ENCODE measurements at places on chromosomes 7 and 10.
A peak's percentile ranks its signal among the peaks of the same experiment; 100 is the strongest.

DNA sequence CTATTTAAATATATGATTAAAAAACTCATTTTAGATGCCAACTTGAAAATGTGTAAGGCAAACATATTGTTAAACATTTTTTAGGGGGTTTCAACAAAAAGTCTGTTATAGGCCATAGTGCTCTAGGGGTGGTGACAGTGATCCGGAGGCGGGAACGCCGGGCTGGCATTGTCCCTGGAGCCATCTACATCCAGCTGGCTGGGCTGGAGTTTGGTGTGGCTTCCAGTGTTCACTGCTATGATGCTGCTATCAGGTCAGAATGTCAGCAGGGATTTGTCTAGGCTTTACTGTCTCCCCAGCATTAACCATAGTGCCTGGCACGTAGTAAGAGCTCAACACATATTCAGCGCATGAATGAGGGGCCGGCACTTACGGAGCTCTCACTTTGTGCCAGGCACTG, 1.9 kb upstream of the SLC18A2 start:
- no peak for DNase-seq

DNA sequence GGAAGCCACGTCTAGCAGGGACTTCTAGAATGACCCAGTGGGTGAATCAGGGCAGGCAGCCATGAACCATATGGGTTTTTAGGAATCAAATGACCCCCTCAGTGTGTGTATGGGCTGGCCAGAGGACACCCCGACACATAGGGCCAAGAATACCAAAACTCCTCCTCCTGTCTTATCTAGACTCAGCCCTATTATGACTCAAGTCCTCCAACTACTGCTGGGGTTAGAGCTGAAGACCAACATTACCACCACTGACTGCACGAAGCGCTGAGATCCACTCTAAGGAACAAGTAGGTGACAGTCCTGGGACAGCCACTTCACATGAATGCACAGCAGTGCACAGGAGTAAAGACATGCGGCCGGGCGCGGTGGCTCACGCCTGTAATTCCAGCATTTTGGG, 11.5 kb upstream of the SVOPL start:
- no peak for DNase-seq

DNA sequence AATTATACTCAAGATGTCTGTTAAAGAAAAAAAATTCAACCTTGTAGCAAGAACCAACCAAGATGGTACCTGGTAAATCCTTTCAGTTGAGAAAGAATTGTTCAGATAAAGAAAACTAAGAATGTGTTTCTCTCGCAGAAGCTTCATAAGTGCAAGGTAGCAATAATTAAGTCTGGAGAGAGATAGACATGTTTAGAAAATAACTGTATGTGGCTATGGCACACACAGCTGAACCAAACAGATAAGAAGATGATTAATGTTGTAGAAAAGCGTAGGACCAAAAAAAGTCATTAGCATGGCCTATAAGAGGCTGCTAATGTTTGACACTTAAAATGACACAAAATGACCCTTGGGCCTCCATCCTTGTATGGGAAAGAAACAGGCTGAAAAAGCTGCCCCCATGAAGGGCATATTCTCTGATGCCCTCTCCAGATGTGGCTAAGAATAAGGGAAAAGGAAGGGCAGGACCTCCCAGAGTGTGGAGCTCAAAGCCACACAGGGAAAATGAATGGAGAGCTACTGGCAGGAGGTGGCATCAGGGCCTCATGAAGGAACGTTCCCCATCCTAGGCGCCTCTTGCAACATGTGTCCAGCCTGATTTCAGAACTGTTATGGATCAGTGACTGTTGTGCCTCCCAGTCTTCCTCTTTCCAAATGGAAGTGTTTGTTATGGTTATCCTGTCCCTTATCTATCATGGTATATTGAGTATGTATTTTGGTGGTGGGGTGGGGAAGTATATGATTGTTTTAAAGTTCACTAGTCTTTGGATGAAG, 30.7 kb downstream of the TLL2 start:
- DNase-seq = no peak

DNA sequence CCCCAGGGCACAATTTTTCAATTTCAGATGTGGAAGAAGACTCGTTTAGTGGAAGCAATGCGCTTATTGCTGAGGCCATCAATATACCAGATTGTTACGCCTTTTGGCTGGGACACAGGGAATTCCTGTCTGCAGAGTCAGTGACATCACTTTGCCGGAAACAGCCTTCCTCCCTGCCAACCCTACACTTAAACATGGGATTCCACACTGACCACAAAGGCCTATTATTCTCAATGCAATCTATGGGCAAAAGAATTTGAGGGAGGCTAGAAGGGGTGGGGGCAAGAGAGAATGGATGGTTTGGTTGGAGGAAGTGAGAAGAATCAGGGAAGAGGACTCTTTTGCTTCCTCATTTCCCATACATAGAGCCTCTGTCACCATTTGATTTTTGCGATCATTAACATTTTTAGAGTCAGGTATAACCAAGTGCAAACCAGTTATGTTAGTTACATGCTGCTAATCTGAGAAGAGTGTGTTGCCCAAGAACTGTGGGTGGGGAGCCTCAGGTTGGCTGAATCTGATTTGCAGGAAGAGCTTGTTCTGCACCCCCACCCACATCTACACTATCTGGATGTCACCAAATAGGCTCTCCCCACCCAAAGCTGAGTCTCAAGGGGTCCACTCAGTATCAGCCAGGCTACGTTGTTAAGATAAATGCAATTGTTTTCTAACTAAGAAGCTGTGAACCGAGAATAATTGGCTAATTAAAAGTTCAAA, 58.2 kb downstream of the ENTPD1 start:
- DNase-seq = no peak

DNA sequence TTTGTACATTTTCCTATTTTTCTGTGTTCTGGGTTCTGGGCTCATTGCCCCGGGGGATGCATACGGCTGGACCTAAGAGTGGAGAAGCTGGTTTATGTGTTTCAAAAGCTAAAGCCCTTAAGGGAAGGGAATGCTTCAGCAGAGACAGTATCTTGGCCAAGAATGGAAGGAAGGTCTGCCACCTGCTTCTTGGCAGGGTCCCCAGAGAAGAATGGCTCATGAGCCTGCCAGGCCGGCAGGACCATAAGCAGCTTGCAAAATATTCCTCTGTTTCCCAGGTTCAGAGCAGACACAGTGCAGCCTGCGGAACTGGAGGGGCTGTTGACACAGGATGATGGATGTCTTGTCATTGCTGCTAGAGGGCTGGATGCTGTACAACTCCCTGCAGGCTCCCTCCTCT, 7.8 kb upstream of the ABHD11 start:
- no peak for DNase-seq

- DNase-seq = no peak
Measured at GRCh38 chr10:3531670-3532069, 253.3 kb downstream of the KLF6 start.

GRCh38 chr7:156703773-156704482, 63.4 kb downstream of the RNF32 start:
- no peak for DNase-seq

- no peak for DNase-seq
Measured at GRCh38 chr10:23047201-23048050, 48.0 kb upstream of the MSRB2 start.

DNA sequence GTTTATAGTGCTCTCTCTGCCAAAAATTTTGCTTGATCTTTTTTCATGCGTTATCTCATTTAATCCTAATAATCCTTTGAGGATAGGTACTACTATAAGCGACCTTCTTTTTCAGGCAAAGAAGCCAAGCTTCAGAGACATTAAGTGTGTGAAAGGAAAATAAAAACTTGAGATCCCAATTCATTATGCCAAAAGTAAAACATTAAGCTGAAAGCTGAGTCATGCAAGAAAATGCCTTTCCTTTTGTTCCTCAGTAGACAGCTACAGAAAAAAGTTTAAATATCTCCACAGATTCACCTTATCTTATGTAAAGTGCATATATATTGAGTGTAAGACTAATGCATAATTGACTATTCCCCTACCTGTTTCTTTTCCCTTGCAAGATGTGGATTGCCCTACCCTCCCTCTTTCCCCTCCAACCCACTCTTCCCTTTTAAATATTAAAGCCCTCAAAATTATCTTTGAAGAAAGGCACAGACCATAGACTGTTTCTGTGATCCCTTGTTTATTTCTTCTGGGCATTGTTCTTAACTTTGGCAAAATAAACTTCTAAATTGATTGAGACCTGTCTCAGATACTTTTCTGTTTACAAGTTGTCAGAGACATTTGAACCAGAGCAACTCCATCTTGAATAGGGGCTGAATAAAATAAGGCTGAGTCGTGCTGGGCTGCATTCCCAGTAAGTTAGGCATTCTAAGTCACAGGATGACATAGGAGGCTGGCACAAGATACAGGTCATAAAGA, 1139.9 kb upstream of the LRRN3 start:
- no peak for DNase-seq

GRCh38 chr10:79410315-79411094, 34.9 kb downstream of the ZCCHC24 start:
- no peak for DNase-seq

GRCh38 chr7:152859781-152860191, 100.2 kb downstream of the ACTR3B start:
- no peak for DNase-seq

DNA sequence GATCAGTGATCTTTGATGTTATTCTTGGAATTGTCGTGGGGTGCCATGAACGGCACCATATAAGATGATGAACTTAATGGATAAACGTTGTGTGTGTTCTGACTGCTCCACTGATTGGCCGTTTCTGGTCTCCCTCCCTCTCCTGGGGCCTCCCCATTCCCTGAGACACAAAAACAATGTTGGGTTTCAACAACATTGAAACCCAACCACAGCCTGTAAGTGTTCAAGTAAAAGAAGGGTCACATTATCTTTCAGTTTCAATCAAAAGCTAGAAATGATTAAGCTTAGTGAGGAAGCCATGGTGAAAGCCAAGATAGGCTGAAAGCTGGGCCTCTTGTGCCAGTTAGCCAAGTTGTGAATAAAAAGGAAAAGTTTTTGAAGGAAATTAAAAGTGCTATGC, 19.5 kb downstream of the EN2 start:
- DNase-seq = no peak

DNA sequence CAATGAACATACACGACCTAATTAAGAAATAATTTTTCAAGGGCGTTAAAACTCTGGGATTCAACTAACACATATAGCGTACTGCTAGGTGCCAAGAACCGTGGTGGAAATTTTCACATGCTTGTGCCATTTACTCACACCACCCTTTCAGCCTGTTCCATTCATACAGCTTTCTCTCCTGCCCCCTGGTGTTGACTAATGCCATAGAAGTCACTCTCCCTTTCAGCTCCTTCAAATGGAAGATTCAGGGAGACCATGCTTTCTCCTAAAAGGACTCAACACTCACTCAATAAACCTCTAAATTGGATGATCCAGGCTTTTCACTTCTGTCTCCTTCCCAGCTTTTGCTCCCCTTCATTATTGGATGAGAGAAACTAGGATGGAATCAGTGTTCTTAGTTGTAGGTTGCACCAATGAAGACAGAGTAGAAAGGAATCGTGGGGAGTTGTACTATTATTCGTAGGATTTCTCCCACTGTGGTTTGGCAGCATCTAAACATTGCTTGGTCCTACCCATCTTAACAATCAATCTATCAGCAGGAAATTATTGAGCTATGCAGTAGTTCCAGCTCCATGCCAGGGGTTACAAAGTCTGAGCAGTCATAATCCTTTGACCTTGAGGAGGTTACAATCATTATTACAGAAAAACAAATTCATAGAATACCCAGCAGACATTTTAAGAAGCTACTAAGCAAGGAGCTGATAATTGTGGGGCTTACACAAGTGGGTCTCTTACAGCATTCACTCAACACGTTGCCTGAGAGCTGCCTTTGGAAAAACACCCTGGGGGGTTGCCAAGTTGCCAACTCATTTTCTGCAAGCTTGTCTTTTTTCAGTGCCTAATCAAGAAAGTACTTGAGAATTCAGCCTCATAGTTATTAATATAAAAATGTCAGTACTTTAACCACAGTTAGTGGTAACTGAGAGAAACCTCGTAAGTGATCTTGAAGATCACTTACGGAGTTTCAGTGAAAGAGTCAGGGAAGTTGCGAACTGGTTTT, 2.8 kb upstream of the PPP1R3C start:
- DNase-seq = peak; percentile 54

DNA sequence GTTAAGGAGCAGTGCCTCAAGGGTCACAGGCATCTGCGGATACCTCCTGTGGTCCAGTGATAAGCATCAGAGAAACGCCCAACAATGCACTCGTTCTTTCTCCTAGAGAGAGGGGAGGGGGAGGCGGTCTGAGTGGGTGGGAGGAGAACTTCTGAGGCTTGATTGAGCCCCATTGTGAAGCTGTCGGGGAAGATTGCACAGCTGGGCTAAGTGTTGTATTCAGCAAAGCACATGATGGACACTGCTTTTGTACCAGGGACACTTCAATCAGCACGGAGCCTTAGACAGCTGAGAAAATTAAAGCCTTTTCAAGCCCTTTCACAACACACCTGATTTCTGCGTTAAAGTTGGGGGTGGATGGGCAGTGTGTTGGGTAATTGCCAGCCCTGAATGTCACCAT, 230.3 kb upstream of the GHITM start:
- DNase-seq = no peak

DNA sequence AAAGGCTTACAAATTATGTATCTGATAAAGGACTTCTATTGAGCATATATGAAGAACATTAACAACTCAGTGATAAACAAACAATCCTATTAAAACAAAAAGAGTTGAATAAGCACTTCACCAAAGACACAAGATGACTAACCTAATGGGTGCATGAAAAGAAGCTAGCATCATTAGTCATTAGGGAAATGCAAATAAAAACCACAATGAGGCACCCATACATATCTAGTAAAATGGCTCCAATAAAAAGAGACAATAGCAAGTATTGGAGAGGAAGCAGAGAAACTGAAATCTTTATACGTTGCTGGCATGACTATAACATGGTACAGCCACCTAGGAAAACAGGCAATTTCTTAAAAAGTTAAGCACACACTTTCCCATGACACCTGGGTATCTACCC, 77.6 kb upstream of the ZMIZ1 start:
- no peak for DNase-seq

DNA sequence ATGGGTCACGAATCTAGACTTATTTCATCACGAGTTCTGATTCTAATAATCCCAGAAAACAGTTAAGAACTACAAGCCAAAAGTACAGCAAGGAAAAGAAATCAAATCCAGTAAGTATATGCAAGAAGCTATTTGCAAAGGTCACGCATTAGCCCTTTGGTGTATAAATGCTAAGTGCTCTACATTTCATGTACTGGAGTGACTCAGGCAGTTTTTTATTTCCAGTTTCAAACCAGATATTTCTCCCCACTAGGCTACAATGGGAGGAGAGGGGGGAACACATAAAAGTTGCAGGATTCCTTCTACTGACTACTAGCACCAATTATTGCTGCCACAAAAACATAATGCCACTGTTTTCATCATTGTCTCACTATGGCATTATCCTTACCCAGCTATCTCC, 148.0 kb downstream of the NRCAM start:
- no peak for DNase-seq

Measured in CD4-positive, alpha-beta T cell treated with Interleukin-17A for 4 hours (primary cell).